ENCODE measurements at places on chromosomes 5 and 9.

GRCh38 chr9:75715360-75715759 is 175.1 kb upstream of the PCSK5 start:
- no peak for DNase-seq

DNA sequence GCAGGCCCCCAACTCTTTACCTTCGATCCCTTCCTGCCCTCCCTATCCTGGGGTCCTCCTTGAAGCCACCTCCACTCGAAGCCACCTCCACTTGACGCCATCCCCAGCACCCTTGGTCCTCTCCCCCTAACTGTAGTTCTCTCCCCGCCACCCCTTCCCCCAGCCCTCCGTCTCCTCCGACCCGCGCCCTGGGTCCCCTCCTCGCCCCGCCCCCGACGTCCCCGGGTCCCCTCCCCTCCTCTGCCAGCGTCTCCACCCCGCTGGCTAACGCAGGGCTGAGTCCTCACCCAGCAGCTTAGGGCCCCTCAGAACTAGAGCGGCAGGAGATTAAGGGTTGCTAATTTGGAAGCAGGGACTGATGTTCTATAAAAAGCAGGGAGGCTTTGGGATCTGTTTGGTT is 30.6 kb upstream of the ANKRD33B start:
- no peak for DNase-seq

GRCh38 chr5:163433271-163433670 is 4.1 kb upstream of the CCNG1 start:
- DNase-seq = no peak

- no peak for DNase-seq
These were observed 9.2 kb downstream of the POC5 start for GRCh38 chr5:75707911-75708509.

DNA sequence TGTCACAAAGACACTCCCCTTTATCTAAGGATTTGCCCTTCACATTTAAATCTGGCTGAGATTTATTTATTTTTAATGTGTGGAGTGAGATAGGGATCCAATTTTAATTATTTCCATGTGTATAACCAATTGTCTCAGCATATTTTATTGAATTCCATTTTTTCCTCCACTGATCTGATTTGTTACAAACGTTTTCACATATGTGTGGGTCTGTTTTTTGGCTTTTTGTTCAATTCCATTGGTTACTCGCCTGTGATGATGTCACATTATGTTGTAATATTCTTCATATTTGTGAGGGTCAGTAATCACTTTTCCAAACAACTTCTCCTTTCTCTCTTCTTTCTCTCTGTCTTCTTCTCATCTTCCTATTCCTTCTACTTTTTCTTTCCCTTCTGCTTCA is 278.3 kb upstream of the RFX3 start:
- DNase-seq = no peak

- DNase-seq = no peak
These were observed 134.6 kb upstream of the HAND1 start for GRCh38 chr5:154612666-154613065.

DNA sequence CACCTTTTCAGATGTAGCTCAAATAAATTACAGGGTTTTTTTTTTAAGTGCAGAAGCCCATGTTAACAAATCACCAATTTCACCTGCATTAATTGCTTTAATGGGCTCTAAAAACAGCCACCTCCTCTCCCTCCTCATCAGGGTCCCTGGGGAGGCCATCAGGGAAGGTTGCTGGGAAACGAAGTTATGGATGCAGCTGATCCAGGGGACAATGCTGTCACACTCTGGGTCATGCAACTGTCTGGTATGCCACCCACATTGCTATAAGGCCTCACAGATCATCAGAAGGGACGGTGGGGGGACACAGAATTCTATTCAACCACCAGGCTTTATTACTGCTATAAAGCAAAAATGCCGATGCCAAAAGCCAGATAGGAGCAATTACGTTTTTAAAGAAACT is 9.3 kb downstream of the WHRN start:
- DNase-seq = no peak

GRCh38 chr5:75678155-75678554 is 39.1 kb downstream of the POC5 start:
- DNase-seq = no peak

- no peak for DNase-seq
These were observed 269.0 kb downstream of the DENND1A start for GRCh38 chr9:123660691-123661466.

- no peak for DNase-seq
These were observed at the start of gene TMEM171 for GRCh38 chr5:73120222-73121118. Gene TMEM171, plus strand, starts transcription at chr5:73120575. Its CDS starts 2,799 bp downstream, at chr5:73123374.

DNA sequence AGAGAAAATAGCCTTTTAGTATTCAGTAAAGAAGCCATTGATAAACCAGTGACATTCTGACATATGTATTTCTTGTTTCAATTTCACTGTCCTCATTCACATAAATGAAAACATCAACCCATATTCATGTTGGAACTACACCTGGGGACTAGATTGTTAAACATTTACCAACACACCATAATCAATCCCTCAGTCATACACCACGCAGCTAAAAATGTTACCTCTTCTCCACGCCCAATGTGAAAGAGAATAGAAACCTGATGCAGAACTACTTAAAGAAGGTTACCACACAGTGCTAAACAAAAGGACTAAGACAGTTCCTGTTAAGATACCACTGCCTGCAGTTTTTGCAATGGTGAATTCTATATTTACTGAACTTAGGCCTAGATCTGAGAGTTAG is 518.9 kb downstream of the PRELID2 start:
- no peak for DNase-seq

- no peak for DNase-seq
These were observed 118.0 kb upstream of the BRINP1 start for GRCh38 chr9:119487118-119487827.

DNA sequence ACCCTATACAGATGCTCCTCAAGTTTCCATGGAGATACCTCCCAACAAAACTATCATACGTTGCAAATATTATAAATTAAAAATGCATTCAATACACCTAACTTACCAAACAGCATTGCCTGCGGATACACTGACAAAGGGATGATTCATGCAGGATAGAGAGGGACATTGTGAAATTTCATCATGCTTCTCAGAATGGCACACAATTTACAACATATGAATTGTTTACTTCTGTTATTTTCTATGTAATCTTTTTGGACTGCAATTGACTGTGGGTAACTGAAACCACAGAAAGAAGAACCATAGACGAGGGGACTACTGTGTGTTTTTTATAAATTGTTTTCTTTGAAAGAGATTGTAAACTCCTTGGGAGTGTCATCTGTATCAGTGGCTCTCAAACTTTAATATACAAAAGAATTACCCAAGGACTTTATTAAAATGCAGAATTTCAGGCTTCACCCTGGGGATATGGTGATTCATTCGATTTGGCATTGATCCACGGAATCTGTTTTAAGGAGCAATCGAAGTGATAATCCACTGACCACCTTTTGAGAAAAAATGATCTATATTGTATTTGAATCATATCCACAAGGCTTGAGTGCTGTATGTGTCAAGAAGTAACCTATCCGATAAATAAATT is 146.4 kb downstream of the SGCD start:
- DNase-seq = no peak

DNA sequence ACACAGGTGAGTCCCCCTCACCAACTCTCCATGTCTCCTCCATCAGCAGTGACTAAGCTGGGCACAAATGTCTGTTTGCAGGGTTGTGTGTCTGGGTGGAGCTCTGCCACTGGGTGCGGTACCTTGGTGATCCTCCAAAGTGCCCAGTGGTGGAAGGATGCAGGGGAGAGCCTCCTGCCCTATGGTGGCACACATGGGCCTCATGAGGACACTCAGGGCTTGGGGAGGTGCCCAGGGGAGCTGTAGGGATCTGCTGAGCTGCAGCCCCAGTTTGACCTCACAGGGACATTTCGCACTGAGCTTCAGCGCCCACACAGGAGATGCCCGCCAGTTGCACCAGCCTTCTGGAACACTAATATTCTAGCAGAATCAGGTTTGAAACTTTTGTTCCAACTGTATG is 29.5 kb downstream of the S1PR3 start:
- DNase-seq = no peak

GRCh38 chr9:120191141-120191540 is 388.8 kb downstream of the CDK5RAP2 start:
- DNase-seq = no peak

- DNase-seq = no peak
These were observed 40.0 kb downstream of the SYK start for GRCh38 chr9:90841615-90842014.

DNA sequence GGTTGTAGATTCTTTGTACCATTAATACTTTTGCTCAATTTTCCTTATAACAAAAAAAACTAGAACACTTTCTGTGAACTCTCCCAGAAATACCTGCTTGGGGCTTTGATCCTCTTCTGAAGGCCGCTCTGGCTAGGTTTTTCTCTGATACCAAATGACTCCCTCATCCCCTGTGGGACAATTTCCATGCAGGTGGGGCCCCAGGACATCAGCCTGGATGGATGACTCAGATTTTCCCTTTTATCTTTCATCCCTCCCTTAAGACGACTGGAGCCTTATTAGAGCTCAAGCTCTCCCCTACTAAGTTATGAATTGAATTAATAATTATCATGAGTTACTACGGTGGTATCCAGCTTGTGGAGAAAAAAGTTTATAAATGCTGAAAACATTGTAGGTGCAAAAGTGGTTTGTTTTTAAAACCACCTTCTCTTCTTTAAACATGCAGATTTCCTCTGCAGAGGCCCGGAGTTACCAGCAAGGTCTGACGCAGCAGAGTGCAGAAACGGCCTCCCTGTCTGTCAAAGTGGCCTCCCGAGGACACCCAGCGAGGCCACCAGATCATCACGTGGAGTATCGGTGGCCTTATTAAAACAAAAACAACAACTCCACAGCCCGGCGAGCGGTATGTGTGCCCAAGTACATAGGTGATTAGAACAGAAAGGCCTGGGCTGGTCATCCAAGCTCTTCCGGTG is 50.8 kb upstream of the IRX4 start:
- DNase-seq = no peak

GRCh38 chr5:159333545-159333925 is 3.2 kb upstream of the IL12B start:
- no peak for DNase-seq

- DNase-seq = no peak
These were observed 598.2 kb downstream of the PRELID2 start for GRCh38 chr5:145236983-145237382.

- DNase-seq = no peak
These were observed 15.2 kb upstream of the SPIN1 start for GRCh38 chr9:88373045-88373444.

DNA sequence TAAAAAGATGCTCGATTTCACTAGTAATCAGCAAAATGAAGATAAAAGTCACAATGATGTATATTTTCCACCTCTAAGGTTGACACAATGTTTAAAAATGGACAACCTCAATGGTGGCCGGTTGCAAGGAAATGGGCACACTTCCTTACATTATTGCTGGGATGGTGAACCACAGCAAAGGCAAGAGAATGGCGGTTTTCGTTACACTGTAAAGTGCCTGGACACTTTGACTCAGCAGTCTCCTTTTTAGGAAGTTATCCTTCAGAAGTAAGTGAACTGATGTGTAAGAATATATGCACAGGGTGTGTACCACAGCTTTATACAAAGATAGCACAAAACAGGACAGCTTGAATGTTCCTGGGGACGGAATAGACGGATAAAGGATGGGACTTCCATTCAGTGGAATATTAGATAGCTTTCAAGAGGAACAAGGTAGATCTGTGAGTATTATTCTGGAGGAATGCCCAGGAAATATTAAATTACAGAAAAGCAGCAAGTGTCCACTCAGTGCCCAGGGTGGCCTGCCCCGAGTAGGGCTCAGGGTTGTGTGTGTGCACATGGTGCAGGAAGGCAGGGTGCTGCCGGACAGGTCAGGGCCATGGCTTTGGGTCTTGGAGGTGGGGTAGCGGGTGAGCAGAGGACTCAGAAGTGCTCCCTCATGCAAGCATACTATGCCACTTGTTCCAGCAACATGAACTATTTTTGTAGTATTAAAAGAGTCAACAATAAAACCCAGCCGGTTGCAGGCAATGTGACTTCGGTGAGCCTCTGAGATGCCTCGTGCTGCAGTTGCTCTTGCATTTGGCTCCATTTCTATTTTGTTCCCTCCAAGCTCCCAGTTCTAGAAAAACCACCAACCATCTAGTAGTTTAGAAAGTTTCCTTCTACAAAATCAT is 24.5 kb downstream of the GADD45G start:
- DNase-seq = no peak

DNA sequence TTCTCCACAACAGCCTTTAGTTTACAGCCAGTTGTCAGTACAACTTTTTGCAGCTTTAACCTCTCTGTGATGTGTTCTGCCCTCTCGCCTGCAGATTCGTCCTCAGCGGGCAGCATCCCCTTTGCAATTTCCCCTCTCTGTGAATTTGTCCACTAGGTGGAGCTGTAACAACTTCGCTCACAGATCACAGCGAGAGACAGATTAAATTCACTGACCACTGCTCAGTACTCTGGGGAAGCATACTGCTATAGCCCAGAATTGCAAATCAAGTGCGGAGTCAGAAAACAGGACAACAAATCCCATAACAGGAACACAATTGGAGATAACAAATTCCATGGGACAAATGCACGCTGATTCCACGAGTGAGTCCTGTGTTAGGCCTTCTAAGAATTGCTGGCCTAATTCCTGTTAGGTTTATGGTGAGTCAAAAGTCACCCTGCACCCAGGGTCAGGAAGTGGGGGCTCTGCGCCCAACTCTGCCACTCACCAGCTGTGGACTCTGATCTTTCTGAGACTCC is 2124.9 kb downstream of the MAT2B start:
- no peak for DNase-seq

- DNase-seq = no peak
These were observed 19.9 kb upstream of the ZSWIM6 start for GRCh38 chr5:61311836-61312808.

DNA sequence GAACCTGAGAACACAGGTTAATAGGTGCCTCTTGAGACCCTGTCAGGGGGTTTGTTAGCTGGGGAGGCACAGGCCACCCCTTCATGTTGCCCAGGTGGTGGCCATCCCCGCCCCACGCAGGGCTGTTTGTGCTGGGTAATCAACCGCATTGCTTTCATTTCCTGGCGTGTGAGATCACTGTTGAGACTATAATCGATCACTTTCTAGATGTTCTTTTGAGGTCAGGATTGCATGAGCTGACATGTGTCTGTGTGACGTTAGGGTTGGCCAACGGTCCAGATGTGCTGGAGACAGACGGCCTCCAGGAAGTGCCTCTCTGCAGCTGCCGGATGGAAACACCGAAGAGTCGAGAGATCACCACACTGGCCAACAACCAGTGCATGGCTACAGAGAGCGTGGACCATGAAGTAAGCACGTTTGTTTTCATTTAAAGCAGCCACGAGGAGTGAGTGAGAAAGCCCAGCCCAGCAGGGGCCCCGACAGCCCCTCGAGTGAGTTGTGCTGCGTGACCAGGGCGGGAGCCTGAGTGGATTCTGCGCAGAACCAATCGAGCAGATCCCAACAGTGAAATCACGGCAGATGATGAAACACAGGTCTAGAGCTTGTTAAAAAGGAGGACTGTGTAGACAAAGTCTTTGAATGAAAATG is 115.0 kb upstream of the CACNA1B start:
- no peak for DNase-seq

GRCh38 chr5:154355129-154355611 is 90.6 kb upstream of the SAP30L start:
- no peak for DNase-seq

All from substantia nigra (tissue), 51 donors.